ENCODE measurements at places on chromosomes 4 and X.

DNA sequence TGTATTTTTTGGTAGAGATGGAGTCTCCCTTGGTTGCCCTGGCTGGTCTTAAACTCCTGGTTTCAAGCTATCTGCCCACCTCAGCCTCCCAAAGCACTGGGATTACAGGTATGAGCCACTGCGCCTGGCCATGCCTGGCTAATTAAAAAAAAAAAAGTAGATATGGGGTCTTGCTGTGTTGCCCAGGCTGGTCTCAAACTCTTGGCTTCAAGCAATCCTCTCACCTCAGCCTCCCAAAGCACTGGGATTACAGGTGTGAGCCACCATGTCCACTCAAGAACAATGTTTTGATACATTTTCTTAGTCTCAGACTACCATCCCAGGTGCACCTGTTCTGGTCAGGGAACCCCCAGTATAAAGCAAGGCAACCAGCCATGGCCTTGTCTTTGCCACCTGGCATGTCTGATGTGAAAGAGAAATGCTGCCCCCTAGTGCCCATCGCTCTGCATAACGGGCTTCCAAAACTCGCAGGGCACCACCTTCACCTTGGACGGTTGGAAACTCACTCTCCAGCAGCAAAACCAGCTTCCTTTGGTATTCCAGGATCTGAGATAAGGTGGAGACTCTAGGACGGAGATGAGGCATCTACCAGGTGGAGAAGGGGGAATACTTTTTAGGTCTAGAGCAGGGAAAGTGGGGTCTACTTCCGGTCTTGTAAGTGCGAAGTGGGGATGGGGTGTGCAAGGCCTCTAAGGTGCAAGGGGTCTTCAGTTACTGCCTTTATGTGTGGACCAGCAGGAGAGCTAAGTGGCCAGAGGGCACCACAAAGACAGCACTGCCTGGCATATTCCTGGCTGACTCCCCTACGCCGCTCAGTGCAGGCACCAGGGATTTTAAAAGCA, 47.7 kb upstream of the AFAP1 start:
- DNase-seq, result peak; percentile 82

GRCh38 chr4:56619816-56620215, 61.3 kb downstream of the HOPX start:
- no peak for DNase-seq

DNA sequence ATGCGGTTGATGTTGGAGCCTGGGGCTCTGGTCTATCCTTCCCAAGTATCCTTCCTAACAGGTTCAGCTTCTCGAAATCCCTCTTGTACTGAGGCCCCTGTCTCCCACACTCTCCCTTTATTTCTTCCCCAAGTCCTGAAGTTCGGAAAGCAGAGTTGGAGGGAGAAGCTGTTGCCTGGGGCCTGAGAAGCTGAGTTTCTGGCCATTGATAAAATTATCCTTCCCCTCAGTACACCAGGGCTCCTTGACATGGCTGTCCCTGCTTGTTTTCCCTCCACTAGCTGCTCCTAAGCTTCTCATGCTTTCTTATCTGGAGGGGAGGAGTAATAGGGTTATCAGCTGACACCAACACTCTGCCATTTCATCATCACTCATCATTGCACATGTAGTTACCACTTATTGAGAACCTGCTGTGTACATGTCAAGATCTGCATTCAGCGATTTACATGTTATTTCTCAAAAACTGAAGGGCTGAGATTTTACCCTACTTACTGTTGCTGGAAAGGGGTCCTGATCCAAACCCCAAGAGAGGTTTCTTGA, 58.0 kb downstream of the FUNDC1 start:
- no peak for DNase-seq

DNA sequence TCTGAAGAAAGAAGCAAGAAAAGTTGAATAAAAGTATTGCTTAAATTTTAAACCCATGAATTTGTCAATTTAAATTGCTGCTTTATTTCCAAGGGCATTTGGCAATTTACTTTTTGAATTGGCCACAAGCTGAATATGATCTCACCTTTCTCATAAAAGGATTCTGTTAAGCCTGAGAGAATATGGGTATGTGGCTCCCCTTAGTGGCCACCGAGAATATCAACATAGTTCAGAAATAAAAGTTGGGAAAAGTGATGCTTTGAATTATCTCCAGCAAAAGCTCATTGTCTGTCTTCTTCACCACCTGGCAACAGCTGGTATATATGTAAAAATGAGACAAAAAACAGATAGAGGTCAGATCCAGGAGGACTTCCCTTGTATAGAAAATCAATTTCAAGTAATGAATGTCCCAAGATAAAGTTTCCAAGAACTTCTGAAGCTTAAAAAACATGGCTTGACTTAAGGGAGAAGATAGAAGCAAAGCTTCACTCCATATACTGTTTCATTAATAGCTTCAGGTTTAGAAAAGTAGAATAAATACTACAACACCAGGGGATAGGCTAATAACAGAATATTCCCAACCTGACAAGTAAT, 290.7 kb upstream of the FAM241A start:
- peak; percentile 46 for DNase-seq

GRCh38 chrX:80812176-80812575, 2.5 kb upstream of the BRWD3 start:
- peak; percentile 38 for DNase-seq

- DNase-seq, result no peak
Observed at GRCh38 chr4:152422817-152423320, 113.0 kb downstream of the FBXW7 start.

DNA sequence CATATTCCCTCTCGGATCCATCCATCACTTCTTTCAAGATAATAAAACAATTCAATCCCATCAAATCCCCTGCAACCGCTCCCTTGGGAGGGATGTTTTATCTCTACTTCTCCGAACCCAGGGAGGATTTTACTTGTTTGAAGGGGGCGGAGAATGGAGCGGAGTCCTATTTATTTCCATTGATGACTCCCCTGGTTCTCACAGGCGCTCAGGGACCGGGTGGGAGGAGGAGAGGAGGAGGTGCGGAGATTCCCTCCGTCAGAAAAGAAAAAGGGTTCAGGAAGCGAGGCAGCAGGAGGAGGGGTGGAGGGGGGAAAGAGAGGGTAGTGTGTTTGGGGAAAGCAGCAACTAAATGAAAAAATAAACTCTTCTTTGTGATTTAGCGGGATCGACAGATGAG, 2.1 kb downstream of the NDNF start:
- DNase-seq, result peak; percentile 22

GRCh38 chr4:189001283-189001970, 862.2 kb downstream of the TRIML1 start:
- no peak for DNase-seq

DNA sequence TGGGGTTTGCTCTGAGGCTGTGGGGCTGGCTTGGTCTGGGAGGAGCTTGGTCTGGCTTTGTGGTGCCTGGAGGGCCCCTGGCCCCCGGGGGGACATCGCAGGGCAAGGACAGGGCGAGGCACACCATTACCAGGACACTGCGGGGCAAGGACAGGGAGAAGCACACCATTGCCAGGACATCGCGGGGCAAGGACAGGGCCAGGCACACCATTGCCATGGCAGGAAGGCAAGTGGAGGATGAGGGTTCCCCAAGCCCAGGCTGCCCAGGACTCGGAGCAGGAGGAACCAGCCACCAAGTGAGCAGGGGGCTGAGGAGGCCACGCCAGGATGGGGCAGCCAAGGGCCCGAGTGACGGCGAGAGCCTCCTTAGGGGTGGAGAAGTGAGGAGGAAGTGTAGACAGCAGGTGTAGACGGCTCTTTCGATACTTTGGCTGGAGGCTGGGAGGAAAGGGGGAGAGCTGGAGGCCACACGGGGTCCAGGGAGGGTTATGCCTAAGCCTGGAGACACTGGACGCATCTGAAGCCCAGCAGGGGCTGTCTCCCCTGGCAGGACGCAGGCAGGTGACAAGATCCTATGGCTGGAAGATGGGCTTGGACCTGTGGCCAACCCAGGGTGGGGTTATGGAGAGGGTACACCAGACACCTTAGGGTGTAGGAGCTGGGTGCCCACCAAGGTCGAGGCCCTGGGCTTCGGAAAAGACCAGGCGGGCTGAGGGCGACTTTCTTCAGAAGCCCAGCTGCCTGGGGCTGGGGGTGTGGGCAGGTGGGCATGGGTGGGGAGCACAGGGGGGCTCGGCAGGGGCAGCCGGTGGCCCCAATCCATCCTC, 7.3 kb downstream of the NKX1-1 start:
- DNase-seq, result no peak

DNA sequence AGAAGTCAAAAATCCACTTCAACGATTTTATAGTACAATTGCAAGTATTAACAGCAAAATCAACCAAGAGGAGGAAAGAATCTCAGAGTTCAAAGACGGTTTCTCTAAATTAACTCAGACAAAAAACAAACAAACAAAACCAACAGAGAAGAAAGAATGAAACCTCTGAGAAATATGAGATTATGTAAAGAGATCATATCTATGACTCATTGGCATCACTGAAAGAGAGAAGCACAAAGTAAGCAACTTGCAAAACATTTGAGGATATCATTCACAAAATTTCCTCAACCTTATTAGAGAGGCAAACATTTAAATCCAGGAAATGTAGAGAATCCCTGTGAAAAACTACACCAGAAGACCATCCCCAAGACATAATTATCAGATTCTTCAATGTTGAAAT, 370.4 kb downstream of the INPP4B start:
- no peak for DNase-seq

GRCh38 chr4:99934891-99935290, 11.5 kb downstream of the DNAJB14 start:
- no peak for DNase-seq

GRCh38 chr4:60737858-60738257, 462.3 kb upstream of the ADGRL3 start:
- no peak for DNase-seq

DNA sequence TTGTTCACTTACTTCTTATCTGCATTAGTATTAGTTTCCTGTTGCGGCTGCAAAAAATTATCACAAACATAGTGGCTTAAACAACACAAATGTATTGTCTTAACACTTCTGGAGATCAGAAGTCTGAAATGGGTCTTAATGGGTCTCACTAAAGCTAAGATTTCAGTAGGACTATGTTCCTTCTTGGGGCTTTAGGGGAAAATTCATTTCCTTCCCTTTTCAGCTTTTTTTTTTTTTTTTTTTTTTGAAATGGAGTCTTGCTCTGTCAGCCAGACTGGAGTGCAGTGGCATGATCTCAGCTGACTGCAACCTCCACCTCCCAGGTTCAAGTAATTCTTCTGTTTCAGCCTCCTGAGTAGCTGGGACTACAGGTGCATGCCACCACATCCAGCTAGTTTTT, 78.1 kb upstream of the KLF3 start:
- DNase-seq, result no peak

DNA sequence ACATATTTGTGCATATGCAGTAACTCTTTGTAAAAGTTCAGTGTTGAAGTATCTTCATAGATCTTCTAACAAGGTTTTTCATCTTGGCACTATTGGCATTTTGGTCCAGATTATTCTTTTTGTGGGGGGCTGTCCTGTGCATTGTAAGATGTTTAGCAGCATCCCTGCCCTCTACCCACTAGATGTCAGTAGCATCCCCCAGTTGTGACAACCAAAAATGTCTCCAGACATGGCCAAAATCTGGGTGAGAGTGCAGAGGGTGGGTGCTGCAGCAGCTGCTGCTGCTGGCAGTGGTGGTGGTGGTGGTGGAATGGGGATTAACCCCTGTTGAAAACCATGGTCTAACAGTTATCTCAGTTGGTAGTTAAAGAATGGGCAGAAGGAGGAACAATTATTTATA, 370.0 kb downstream of the GPAT3 start:
- DNase-seq, result peak; percentile 39

DNA sequence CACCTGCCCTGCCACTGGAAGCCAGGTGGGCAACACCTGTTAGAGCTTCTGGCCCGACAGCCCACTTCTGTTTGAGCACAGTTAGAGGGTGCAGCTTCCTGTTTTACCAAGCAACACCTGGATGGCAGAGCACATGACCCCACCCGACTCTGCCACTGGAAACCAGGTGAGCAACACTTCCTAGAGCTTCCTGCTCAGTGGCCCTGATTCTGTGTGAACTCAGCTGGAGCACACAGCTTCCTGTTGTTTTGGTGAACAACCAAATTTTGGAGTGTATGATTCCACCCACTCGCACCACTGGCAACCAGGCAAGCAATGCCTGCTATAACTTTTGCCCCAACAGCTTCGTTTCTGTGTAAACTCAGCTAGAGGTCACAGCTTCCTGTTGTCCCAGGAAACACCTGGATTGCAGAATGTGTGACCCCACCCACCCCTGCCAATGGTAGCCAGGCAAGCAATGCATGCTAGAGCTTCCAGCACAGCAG, 163.8 kb upstream of the KLF8 start:
- DNase-seq, result peak; percentile 6

GRCh38 chr4:169379688-169380087, 108.9 kb upstream of the SH3RF1 start:
- DNase-seq, result no peak

DNA sequence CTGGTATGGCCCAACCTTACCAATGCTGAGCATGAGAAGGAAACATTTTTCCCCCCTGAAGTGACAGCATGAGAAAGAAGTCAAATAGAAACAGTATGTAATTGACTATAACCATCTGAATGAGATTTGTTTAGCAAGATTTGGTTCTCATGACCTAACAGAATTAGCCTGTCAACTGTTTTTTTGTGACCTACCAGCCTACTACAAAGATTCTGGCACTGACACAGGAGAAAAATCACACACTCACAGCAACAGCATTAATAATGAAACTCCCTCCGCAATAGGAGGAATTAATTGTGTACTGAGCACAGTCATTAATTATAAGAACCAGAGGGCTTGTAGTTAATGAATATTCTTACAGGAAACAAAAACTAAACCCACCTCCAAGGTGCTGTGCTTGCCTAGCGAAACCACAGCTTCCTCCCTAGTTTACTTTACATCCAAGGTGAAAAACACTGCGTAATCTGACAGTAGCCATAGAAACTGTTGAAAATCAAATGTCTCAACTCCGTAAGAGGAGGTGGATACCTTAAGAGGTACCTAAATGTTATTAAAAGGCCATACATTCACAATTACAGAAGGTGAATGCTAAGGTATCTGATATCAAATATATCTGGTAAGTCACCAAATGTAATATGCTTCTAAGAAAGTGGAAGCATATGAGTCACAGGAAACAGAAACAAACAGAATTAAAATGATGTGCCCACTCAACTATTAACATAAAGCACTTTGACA, 34.9 kb downstream of the MMRN1 start:
- no peak for DNase-seq

- no peak for DNase-seq
Observed at GRCh38 chr4:184596617-184597185, 52.5 kb downstream of the CASP3 start.

GRCh38 chr4:67151376-67152343, 393.6 kb downstream of the CENPC start:
- DNase-seq, result no peak

DNA sequence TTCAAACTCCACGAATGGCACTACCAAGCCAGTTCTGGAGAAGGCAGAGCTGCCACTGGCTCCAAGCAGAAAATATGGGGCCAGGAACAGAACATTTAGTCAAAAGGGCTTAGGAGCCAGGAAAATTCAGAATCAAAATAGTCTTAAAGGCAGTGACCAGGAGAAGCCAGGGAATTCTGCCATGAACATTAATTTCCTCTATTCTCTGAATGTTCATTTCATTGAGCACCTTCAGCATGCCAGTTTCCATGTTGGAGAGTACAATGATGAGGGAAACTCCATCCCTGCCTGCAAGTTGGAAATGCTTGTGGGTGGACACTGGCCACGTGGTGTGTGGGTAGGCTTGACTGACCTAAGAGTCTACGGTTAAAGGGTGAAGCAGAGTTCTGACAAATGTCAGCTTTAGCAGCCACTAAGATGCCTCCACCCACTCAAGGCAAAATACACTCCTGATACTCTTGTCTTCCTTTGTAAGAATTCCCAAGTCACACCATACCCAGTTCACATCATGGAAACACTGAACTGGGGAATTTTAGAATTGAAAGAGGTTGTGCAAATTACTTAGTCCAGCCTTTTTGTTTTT, 190.1 kb upstream of the C1QTNF7 start:
- DNase-seq, result no peak

- no peak for DNase-seq
Observed at GRCh38 chr4:703336-704197, 2.1 kb upstream of the PCGF3 start.

All from endothelial cell (in vitro differentiated cells).